ENCODE measurements at places on chromosomes 4 and X.

DNA sequence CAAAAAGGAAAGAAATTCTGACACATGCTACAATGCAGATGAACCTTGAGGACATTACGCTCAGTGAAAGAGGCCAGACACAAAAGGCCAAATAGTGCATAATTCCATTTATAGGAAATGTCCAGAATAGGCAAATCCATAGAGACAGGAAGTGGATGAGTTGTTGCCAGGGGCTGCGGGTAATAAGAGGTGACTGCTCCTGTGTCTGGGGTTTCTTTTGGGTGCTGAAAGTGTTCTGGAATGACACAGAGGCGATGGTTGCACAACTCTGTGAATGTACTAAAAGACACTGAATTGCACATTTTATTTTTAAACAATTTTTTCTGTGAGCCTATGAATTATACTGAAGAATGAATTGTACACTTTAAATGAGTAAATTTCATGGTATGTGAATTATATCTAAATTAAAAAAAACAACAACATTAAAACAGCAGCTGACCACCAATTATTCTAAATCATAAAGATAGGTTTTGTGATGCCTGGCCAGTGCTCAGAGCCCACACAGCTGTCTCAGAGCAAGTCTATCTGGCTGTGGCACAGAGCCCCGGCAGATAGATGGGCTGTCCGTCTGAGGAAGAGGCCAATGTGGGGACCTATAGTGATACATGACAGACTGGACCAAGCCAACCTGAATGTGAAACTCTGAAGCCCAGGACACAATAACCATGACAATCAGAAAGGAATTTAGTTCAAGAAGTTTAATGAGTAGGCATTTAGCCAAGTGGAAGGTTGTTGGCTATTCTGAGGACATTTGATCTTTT lies 23.5 kb upstream of the IRAK1 start:
- no peak for DNase-seq

GRCh38 chr4:143016171-143016570 lies 168.5 kb upstream of the USP38 start:
- DNase-seq = no peak

- DNase-seq = no peak
Measured at GRCh38 chr4:127781300-127782024, 660 bp upstream of the HSPA4L start.

- DNase-seq = no peak
Measured at GRCh38 chr4:40747207-40747835, 2.4 kb upstream of the NSUN7 start.

GRCh38 chrX:66408507-66408906 lies 230.4 kb downstream of the EDA2R start:
- no peak for DNase-seq

DNA sequence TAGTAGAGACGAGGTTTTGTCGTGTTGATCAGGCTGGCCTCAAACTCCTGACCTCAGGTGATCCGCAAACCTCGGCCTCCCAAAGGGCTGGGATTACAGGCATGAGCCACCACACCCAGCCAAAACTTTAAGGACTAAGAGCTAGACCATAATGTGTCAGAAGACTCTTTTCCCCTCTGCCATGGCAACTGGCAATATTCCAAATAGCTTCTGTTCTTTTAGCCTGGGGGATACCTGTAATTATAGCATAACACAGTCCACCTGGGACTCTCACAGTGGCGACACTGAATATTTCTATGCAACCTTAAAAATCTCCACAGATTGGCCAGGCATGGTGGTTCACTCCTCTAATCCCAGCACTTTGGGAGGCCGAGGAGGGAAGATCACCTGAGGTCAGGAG lies 45.5 kb upstream of the RBM47 start:
- no peak for DNase-seq

DNA sequence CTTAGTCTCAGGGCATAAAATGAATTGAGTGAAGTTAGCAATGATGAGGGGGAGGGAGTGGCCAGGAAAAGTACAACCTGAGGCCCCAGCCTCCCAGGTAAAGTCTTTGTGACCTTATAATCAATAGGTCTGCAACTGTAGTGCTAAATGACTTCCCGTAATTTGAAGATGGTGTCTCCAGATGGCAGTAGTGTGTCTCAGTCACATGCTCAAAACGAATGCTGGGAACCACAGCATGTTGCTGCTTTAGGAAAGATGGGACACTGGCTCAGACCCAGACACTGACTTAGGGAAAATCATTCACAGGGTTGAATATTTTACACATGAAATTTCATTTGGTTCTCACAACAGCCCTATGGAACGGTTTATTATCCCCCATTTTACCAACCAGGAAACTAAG lies 10.3 kb downstream of the SRPX2 start:
- no peak for DNase-seq

- no peak for DNase-seq
Measured at GRCh38 chr4:100428051-100428450, 89.8 kb downstream of the EMCN start.

Data from stimulated activated CD8-positive, alpha-beta memory T cell treated with anti-CD3 and anti-CD28 coated beads, Interleukin-2, amount 100 ng/mL, for 1 hour (primary cell).